NCI-H774 (cell line): ENCODE measurements at places on chromosomes 12 and 14.
A peak's percentile ranks its signal among the peaks of the same experiment; 100 is the strongest.

DNA sequence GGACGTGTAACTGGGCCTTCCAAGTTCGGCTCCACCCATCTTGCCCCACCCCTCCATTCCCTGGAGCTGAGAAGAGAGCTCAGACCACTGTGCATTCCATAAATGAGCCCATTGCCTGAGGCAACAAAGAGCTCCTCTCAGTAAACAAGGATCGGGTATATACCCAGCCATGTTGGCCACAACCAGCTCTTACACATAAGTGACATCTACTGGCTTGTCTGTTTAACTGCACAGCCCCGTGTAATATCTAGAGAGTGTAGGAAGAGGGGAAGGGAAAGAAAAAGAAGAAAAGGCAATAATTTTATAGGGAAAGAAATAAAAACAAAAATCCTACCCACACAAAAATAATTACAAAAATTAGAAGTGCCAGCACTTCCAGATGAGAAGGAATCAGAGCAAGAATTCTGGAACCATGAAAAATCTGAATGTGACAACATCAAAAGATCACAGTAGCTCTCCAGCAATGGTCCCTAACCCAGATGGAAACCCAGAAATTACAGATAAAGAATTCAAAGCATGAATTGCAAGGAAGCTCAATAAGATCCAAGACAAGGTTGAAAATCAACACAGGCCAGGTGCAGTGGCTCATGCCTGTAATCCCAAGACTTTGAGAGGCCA is 308.1 kb downstream of the RPAP3 start:
- DNase-seq, result peak; percentile 19

DNA sequence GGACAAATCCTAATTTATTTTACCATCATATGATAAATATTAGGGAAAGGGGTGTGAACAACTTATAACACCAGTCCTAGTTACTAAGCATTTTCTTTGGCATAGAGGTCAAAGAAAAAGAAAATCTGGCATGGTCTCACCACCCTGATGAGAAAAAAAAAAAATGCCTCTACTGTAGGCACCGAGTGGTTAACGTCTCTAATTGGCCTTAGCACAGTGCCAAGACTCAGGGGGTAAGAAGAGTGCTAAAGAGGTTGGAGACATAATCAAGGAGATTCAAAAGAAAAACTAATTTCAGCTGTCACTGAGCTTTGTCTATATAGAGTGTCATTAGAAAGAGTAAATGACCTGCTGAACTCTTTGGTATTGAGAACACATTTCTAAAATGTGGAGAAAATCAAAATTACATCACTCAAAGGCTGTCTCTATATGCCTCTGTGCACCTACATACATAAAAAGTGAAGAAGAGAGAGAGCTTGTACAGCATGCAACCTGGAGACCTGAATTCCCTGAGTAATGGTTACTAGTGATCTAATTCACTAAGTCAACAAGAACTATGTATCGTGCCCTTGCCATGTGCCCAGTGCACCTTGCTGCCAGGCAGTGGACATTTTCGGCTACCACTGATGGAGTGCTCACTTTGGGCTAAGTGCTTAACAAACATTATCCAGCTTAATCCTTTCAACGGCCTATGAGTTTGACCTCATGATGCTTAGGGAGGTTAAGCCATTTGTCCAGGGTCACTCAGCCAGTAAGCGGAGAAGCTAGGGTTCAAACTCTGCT is 113.8 kb upstream of the G2E3 start:
- DNase-seq, result peak; percentile 85

DNA sequence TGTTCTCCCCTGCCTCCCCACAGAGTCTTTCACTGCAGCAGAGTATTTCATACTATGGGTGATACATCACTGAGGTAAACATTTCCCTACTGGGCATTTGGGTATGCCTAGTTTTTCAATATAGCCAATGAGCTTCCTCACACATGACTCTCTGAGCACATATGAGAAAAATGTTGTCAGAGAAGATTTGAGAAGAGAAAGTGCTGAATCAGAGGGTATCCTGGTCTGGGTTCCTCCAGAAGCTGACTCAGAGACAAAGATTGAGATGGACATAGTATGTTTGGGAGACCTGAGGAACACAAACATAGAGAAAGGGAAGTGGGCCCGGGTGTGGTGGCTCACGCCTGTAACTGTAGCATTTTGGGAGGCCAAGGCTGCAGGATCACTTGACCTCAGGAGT is 12.6 kb downstream of the SLC8B1 start:
- no peak for DNase-seq

- no peak for DNase-seq
These were observed 78.2 kb downstream of the HMGA2 start for GRCh38 chr12:65902500-65902899.

- no peak for DNase-seq
These were observed 181.9 kb upstream of the ARHGAP5 start for GRCh38 chr14:31895206-31895605.

DNA sequence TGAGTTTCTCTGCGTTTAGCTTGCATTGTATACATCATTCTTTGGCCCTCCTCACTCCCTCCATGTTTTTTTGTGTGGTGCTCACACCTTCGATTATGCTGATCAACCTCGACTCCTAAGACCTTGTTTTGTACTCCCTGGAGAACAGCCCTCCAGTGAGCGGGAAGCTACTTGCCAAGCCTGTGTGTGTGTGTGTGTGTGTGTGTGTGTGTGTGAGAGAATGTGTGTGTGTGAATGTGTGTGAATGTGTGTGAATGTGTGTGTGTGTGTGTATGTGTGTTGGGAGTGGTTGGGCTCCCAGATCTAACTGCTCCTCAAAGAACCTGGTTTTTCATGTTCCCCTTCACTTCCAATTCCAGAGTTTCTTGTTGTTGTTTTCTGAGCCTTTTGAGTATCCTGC is 6.0 kb downstream of the NYNRIN start:
- no peak for DNase-seq

DNA sequence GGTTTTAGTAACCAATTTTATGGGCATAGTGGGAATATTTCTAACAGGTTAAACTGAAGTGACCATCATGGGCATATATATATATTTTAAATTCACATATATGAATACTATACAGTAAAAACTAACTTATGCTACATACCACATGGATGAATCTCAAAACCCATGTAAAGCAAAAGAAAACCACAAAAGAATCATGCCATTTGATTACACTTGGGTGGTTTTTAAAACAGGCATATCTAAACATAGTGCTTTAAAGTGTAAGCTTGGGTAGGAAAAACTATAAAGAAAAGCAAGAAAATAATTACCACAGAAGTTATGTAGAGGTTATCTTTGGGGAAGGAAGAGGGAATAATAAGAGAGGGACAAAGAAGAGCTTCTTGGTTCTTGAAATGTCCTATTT is 326.1 kb downstream of the NAV3 start:
- no peak for DNase-seq

DNA sequence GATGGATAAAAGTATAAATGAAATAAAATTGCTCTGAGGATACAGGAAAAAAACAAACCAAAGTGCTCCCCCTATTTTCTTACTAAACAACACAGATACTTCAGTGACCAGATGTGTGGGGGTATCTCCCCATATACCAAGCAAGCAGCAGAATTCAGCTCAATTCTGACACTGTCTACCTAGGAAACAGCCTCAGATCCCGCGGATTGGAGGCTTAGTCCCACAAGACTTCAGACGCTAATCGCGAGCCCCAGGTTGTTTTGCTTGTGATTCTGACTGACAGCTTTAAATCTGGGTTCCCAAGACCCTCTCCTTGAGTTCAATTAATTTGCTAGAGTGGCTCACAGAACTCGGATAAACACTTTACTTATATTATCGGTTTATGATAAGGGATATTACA is 17.3 kb downstream of the NFKBIA start:
- DNase-seq, result no peak

DNA sequence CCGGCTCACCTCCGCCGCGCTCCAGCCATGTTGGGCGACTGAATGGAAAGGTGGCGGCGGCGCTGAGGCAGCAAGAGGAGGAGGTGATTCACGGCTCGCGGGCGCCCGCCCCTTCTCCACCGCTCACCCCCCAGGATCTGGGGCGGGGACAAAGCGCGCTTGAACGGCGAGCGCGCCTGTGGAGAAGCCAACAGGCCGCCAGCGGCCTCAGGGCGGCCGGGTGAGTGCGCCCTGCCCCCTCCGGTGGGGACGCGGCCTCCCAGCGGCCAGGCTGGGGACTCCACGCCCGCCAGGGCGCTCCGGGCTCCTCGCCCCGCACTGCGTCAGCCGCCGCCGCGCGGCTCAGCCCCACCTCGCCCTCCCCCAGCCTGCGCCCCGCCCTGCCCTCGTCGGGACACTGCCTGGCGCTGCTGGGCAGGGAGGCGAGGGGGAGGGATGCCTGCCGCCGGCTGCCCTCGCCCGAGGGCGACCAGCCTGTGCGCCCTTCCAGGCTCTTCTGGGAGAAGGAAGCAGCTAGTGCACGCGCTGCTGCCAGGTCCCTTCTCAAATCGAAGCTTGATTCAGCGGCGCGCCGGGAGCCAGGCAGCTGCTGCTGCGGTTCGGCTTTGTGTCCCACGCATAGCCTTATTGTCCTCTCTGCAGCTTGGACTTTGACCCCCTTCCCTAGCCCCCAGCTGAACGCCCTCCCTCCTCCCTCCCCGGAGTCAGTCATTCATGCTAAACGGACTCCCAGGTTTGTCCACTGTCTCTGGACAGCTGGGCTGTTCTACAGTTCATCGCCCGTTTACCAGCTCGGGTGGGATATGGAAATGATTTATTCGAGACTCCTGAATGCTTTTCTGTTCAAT is at the start of gene KIF21A:
Gene KIF21A (minus strand): TSS at position 40 of the 848 bp plus-strand sequence. CDS start 150 bp downstream, outside the sequence.
- peak; percentile 95 for DNase-seq

DNA sequence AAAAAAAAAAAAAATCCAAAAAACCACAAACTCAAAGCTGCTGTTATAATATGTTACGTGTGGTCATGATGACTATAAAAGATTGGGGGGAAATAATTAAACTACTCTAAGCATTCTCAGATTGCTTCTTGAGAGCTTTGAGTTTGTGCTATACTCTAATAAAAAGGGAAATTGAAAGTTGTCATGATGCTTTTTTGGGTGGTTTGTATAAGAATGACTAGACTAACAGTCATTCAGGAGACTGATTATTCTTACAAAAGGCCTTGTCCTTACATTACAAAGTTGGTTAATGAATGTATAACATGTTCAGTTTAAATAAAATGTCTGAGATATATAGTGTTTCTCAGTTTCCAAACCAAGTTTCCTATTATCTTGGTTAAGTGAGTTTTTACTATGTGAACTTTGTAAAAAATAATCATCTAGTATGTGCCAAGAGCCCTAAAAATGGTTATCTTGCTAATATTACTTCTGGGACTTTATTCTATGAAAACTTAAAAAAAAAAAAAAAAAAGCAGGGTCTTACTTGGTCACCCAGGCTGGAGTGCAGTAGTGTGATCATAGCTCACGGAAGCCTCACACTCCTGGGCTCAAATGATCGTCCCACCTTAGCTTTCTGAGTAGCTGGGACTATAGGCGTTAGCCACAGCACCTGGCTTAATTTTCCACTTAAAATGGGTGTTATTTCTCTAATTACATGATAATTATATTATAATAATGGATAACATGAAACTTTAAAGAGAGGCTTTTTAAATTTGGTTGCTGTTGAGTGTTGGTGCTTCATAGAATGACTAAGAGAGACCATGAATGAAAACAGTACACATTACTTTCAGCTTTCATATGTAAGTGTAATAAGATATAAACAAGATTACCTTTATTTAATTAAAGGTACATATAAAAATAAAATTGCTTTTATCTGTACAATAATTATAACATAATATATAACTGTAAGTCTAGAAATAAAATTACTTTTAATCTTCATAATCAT is 459.6 kb upstream of the RGS6 start:
- DNase-seq, result no peak
